ENCODE measurements at places on chromosomes 1 and 21.

DNA sequence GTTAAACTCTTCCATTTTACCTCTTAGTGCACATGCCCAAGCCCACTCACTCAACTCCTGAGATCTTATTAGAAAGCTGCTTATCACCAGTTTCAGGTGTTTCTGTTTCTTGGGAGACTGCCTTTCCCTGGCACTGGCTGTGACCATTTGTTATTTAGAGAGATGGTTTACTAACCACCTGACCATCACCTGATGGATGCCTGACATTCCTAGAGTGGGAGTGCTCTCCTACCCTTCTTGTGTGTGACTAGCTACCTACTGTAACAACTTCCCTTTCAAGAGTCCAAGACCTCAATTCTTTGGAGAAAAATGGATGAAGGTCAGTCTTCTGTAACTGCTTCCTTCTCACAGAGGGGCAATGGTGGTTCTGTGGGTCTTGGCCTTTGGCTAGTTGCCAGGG lies 755.2 kb upstream of the ADAMTS5 start:
- no peak for DNase-seq

DNA sequence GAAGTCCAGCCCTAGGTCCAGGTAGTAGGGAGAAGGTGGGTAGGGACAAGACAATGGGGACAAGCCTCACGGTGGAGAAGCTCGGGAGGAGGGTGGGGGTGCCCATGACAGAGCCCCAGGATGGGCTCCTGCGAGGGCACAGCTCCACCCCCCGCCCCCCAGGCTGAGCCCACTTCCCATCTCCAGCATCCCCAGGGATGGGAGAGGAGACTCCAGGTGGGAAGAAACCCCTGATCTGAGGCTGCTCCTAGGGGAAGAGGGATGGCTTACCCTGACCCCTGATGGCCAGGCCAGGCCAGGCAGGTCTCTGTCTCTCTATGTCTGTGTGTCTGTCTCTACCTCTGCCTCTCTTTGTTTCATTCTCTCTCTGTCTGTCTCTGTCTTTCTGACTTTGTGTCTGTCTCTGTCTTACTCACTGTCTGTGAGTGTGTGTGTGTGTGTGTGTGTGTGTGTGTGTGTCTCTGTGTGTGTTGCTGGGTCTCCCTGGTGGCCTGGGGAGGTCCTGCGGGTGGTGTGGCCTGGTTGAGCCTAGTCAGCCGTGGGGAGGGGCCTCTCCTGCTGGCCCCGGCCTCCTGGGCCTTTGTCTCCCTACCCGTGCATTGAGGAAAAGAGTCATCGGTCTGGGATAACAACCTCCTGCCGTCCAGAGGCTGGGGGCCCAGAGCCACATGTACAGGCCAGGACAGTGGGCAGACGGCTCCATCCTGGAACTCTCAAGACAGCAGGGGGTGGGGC lies 45.7 kb downstream of the WNT9A start:
- DNase-seq: no peak

GRCh38 chr1:192256674-192257334 lies 60.0 kb upstream of the RGS21 start:
- DNase-seq: no peak

GRCh38 chr1:244246334-244246733 lies 195.3 kb downstream of the ZBTB18 start:
- DNase-seq: no peak

DNA sequence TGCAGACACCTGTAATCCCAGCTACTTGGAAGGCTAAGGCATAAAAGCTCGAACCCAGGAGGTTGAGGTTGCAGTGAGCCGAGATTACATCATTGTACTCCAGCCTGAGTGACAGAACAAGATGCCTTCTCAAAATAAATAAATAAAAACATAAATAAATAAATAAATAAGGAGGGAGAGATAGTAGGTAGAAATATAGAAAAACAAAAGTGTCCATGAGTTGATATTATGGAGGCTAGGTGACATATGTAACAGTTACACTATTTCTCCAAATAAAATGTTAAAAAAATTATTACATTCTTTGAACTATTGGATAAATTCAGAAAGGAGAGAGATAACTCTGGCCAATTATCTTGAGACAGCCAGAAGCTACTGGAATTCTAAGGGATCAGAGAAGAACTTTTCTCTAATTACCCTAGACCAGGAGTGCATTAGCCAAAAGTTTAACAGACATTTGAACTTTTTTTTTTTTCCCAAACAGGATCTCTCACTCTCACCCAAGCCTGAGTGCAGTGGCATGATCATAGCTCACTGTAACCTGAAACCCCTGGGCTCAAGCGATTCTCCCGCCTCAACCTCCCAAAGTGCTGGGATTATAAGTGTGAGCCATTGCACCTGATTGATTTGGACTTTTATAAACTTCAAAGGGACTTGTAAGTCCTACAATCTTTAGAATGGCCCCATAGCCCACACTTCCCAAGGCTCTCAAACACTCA lies 17.6 kb downstream of the SYNJ1 start:
- DNase-seq: no peak

- no peak for DNase-seq
These were observed 27.2 kb upstream of the SHISA4 start for GRCh38 chr1:201861448-201861847.

DNA sequence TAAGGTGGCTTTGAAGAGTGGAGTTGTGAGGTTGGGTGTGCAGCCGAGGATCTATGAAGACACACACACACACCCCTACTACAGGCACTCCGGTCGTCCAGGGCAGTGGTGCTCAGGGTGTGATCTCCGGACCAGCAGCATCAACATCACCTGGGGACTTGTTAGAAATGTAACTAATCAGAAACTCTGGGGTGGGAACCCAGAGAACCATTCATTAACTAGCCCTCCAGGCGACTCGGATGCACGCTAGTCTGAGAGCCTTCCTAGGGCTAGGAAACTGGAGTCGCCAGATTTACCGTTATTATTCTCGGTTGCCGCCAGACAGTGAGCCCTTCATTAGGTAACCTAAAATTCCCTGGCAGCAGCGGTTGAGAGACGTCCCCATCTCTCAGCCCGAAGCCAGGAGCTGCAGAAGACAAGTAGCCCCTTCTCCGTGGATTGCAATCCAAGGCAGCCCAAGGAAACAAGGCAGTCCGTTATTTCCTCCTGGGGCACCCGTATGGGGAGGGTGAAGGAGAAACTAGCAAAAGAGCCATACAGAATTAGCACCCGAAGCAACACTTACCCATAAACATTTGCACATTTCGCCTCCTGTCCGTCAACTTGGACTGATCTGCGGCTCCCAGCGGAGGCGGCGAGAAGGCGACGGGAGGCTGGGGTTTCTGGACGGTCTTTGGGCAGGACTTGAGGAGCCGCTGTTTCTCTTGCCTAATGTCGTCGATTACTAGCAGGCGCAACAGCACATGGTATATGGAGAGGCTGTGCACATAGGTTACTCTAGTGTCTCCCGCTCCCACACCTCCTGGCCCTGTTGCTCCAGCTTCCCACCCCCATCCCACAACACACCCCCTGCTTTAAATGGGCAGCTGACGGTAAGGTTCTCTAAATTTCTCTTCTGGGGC lies 2.9 kb upstream of the CCN1 start:
- DNase-seq: peak; percentile 16

GRCh38 chr1:40386359-40386723 lies 12.8 kb downstream of the SMAP2 start:
- DNase-seq: no peak

DNA sequence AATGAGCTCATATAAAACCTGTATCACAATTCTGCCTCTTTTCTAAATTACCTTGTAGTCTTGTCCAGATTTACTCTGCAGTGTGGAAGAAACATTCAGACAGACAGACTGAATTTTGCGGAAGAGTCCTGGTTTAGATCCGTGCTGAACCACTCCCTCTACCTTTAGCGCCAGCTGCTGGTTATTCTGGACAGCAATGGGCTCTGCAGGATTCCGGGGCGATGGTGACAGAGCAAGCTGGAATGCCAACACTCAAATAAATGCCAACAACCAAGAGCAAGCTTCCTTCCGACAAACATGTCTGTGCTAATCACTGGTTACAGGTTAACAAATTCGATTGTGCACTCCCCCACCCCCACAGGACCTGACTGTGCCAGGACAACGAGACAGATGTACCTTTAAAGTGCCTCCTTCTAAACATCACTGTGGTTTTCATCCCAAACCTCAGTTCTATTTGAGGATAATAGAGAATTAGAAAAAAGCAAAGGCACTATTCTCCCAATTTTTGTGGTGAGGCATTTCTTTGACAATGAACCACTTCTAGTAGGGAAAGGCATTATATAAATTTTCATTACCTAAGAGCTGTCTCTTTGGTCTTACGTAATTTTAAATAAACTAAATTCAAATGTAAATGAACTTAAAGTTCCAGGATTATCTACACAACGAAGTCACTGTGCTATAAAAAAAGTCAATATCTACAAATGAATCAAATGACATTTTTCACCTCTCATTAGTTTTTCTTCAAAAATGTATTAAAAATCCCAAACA lies 90.4 kb downstream of the INTS7 start:
- no peak for DNase-seq

GRCh38 chr1:42891465-42892138 lies 45.2 kb downstream of the ZNF691 start:
- DNase-seq: no peak

- no peak for DNase-seq
These were observed 75.5 kb upstream of the ANGPTL1 start for GRCh38 chr1:178946416-178946815.

- no peak for DNase-seq
These were observed 23.6 kb upstream of the PIGC start for GRCh38 chr1:172467446-172467845.

GRCh38 chr1:53736290-53736689 lies 2.7 kb downstream of the GLIS1 start:
- no peak for DNase-seq

DNA sequence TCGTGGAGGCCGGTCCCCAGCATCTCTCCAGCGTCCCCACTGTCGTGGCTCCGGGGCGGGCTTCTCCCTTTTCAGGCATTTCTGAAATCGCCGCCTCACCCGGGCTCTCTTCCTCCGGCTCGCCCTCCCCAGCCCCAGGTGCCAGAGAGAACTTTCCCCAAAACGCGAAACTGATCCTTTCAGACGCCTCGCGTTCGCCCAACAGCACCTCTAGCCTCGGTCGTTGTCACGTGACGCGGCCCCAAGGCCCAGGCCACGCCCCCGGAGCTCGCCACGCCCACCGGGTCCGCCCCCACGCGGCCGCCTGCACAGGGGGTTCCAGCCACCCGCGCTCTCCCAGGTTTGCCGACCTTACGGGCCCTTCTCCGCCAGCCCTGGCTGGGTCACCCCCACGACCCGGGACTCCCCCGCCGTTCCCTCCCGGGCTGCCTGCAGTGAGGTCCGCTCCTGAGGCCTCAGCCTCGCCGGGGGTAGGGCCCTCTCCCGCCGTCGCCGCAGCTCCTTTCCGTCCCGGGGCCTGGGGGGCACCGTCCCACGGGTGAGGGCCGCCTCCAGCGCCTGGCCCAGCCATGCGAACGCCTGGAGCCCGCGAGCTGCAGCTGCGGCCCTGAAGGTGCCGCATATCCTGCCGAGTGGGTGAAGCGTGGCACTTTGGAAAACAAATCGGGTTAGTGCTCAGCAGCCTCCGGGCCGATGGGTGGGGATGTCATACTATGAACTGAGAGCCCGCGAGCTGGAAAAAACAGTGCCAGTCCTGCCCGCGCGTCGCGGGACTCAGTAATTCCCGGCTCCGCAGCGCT lies 21.0 kb downstream of the H3-3A start:
- DNase-seq: peak; percentile 84

- no peak for DNase-seq
These were observed 80.6 kb downstream of the RASAL2 start for GRCh38 chr1:178174539-178174938.

GRCh38 chr1:82377201-82377884 lies 576.6 kb downstream of the ADGRL2 start:
- no peak for DNase-seq

- DNase-seq: no peak
These were observed 92.2 kb upstream of the TMPRSS2 start for GRCh38 chr21:41600116-41600515.

GRCh38 chr1:223750730-223751570 lies 38.6 kb downstream of the CAPN2 start:
- DNase-seq: no peak

GRCh38 chr1:15429701-15430149 lies 8.5 kb upstream of the CTRC start:
- DNase-seq: no peak

DNA sequence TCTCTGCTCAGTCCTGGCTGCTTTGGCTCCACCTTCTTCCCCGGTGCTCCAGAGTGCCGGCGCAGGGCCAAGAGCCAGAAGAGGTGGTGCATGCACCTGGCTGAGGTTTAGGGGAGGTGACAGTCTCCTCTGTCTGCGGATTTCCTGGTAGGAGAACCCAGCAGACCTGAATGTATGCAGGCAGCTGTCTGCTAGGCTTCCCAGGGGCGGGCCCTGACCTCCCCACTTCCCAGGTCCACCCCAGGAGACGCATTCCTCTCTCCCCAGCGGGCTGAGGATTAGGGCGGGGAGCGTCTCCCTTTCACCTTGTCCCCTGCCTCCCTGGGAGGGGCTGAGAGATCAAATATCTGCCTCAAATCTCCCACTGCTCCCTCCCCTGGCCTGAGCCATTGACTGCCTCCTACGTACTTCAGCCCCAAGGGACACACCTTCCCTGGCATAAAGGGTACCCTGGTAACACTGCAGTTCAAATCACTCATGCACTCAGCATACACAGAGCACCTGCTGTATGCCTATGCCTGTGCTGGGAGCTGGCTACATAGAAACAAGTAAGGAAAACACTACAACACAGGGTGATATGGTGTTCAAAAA lies 27.5 kb downstream of the DMBX1 start:
- no peak for DNase-seq
